ENCODE measurements at places on chromosomes 12 and 14.

DNA sequence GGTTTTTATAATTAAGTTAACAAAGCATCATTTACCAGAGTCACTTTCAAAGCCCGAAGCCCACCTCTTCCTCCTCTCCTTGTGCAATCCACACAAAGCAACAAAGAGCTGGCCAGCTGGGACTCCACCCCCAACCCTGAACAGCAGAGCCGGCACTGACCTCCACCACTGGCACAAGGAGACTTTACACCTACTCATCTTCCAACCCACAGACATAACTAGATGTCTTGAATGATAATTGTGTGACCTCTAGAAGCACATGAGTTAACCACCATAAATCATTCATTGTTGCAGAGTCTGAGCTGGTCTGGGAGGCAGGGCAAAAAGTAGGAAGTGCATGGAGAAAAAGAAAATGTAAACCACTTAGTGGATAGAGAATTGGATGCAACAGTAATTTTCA lies 72.2 kb downstream of the ST8SIA1 start:
- DNase-seq = no peak

DNA sequence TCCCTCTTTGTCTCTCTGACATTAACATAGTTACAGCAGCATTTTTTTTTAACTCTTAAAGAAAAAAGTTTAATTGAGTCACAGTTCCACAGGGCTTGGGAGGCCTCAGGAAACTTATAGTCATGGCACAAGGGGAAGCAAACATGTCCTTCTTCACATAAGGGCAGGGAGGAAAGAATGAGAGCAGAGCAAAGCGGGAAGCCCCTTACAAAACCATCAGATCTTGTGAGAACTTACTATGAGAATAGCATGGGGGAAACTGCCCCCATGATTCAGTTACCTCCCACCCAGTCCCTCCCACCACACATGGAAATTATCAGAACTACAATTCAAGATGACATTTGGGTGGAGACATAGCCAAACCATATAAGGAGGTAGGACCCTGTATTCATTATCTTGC lies 96.2 kb downstream of the PLBD1 start:
- DNase-seq = no peak

- no peak for DNase-seq
Observed at GRCh38 chr14:76755610-76756370, 5.5 kb upstream of the VASH1 start.

DNA sequence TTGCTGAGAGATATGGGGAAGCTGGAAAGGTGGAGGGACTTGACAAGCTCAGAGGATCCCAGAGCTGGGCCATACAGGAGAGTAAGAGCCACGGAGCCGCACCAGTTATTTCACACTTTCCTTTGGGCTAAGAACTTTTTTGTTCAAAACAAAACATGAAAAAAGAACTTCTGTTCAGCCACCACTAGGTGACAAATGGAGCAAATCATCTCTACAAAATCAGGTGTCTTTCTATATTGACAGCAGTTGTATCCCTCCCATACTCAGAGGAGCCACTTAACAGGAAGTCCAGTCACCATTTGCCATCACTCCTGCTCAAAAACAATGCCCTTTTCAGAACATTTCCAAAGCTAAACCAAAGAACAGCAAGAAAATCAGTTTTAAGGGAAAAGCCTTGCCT lies 70.3 kb upstream of the DBX2 start:
- DNase-seq = no peak

All from CD4-positive, alpha-beta memory T cell (primary cell).